ENCODE measurements at places on chromosomes 1 and 21. TPM values are rescaled to one million over a fixed set of nuclear protein-coding genes. Genes with fewer than 3 reads are reported as not detected.

GRCh38 chr1:12518931-12519692, 98.9 kb downstream of the DHRS3 start:
- DNase-seq = peak; percentile 52

DNA sequence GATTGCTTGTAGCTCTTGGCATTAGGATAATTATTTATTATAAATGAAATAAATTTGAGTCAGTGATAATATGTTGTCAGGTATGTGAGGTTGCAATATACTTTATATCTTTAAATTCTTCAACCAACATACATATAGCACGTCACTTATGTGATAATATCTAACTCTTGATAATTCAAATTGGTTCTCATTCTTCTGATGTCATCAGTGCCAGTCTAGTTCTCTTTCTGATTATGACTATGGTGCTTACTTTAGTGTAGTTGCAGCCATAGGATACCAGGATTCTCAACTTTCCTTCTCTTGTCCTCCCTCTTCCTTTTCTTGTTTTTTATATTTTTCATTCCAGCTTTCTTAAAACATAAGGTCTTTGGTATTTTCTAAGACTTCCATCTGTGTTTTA, 34.8 kb upstream of the ATP6V1G3 start:
- DNase-seq = no peak

DNA sequence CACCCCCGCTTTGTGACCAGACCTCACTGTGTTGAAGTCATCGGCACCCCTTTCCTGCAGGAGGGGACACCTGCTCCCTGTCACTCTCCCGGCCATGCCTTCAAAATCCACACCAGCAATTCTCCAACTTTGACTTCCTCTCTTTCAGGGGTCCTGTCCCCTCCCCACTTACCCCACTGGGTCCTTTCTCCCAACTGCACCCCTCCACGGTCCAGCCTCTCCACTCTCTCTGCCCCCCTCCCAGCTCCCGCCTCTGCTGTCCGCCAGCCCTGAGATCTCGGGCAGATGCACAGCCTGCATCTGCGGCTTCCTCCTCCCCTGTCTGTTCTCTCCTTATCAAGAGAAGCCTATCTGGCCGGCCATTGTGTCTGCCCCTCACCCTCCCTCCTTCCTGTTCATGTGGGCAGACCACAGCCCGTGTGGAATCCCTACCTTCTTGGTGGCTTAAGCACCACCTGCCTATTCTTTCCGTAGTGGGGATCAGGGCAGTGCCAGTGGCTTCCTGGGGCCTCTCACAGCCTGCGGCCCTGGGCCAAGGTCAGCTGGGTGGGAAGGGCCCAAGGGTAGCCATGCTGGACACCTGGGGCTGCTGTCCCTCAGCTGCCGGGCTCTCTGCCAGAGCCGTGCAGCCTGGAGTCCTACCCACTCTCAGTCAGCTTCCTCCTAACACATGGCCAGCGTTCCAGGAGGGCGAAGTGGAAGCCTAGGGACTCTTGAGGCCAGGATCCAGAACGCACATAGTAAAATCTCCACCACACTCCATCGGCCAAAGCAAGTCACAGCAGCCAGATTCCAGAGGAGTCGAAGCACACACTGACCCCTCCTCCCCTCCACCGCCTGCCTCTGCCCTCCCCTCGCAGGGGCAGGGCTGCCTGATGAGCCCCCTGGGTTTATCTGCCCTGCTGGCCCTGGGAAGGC, 5.1 kb upstream of the HES4 start:
- peak; percentile 58 for DNase-seq

DNA sequence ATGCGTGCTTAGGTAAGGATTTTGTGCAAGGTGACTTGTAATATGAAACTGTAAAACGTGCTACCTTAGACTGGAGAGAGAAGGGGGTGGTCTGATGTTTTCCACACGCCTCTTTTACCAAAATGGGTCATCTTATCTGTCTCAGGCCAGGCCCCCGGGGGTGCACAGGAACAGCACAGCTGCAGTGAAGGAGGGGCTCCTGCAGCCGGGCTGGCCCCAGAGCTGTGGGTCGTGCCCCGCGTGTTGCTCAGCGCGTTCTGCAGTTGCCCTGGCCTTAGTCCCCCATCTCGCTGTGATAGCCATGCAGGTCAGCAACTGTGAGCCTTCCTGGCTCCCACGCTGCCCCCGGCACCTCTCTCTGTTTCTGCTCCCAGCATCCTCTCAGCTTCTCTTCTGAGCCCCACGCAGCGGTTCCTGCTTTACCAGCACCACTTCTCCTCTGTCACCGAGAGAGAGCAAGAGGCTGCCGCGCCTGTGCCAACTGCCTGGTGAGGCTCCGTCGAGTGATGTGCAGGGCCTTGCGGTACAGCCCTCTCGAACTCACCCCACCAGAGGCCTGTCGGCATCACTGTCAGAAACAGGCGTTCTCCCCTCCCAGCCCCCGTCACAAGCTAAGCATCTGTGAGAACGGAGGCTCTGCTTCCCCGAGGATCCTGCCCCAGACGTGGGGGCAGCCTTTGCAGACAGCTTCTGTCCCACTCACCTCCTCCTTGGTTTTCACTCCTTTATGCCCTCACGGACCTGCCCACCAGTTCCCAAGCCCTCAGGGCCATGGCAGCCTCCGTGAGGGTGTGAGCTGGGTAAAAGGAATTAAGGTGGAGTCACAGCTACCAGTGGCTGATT, 73.3 kb downstream of the ADARB1 start:
- no peak for DNase-seq

DNA sequence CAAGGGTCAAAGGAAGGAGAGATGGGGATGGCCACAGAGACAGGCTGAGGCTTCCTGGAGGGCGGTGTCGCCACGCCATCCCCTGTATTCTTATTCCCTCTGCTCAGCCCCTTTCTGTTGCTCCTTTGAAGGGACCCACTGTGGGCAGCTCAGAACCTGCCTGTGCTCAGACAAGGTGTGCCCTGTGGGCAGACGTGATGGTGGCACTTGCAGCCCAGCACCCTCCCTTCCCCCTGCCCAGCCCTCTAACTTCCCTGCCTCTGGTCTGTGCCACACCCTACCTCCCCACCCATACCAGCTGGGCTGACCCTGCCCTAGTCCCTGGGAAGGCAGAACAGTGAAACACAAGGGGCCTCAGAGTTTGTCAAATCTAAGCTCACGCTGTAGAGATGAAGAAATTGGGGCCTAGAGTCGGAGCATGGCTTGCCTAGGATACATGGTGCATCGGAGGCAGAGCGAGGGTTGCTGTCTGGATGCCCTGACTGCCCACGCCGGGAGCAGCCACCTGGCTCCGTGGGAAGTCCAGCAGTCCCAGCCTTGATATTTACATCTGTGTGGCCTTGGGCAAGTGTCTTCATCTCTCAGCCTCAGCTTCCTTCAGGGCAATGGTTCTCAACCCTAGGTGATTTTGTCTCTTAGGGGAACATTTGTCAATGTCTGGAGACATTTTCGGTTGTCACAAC, 68.6 kb upstream of the RUNX3 start:
- no peak for DNase-seq

OR2L2 gene
- total RNA-seq = not detected

Data from gastrocnemius medialis (tissue), 4 donors.